MG63 (cell line): ENCODE measurements at places on chromosomes 4 and X. TPM values are rescaled to one million over a fixed set of nuclear protein-coding genes. Genes with fewer than 3 reads are reported as not detected.

HPF1 gene
- 23.9 and 81.4 TPM in 2 replicates for total RNA-seq

MGARP gene
- total RNA-seq, result 105 and 125 TPM in 2 replicates

STARD8 gene
- total RNA-seq, result 1.4 and 2.8 TPM in 2 replicates

NDNF gene
- total RNA-seq, result not detected in 2 replicates

IQCM gene
- total RNA-seq, result not detected in 2 replicates

MSX1 gene
- total RNA-seq, result 7.8 and 12.0 TPM in 2 replicates

EFNB1 gene
- total RNA-seq, result 19.1 and 49.6 TPM in 2 replicates

CXCL5 gene
- 0.23 TPM in 1 of 2 replicates, not detected in the other for total RNA-seq

EPGN gene
- total RNA-seq, result not detected in 2 replicates

STS gene
- total RNA-seq, result 0.72 and 1.2 TPM in 2 replicates

MID1 gene
- 5.2 and 7.0 TPM in 2 replicates for total RNA-seq

AMBN gene
- total RNA-seq, result not detected in 2 replicates

RENBP gene
- not detected in 2 replicates for total RNA-seq

RS1 gene
- not detected in 2 replicates for total RNA-seq

GPR50 gene
- total RNA-seq, result not detected in 2 replicates

CACNA1F gene
- total RNA-seq, result not detected in 2 replicates

GASK1B gene
- 2.0 and 4.1 TPM in 2 replicates for total RNA-seq

CORIN gene
- not detected in 2 replicates for total RNA-seq

CLGN gene
- 4.3 and 18.1 TPM in 2 replicates for total RNA-seq

GPR119 gene
- total RNA-seq, result not detected in 2 replicates

ASB12 gene
- total RNA-seq, result not detected in 2 replicates

IGFBP7 gene
- total RNA-seq, result 332 and 410 TPM in 2 replicates

GK gene
- 4.1 and 5.5 TPM in 2 replicates for total RNA-seq

PRMT9 gene
- total RNA-seq, result 3.1 and 3.9 TPM in 2 replicates

PABPC1L2A gene
- total RNA-seq, result not detected in 2 replicates

CD40LG gene
- not detected in 2 replicates for total RNA-seq

RASL11B gene
- 1.2 TPM in 1 of 2 replicates, not detected in the other for total RNA-seq

AFF2 gene
- not detected in 2 replicates for total RNA-seq

TRPC5OS gene
- not detected in 2 replicates for total RNA-seq

PAQR3 gene
- 3.4 and 5.6 TPM in 2 replicates for total RNA-seq

MXRA5 gene
- not detected in 2 replicates for total RNA-seq

BMPR1B gene
- total RNA-seq, result not detected in 2 replicates

ATP1B4 gene
- not detected in 2 replicates for total RNA-seq

HCCS gene
- 112 and 116 TPM in 2 replicates for total RNA-seq

MAB21L2 gene
- total RNA-seq, result 0.07 TPM in 1 of 2 replicates, not detected in the other

SLC7A11 gene
- total RNA-seq, result 7.3 and 10.3 TPM in 2 replicates

RPL10 gene
- total RNA-seq, result 2,393 and 3,736 TPM in 2 replicates

ABLIM2 gene
- total RNA-seq, result 1.1 and 1.2 TPM in 2 replicates

NXF2 gene
- not detected in 2 replicates for total RNA-seq

ASB9 gene
- not detected in 2 replicates for total RNA-seq

TRIM60 gene
- total RNA-seq, result not detected in 2 replicates

F8A3 gene
- total RNA-seq, result 3.1 TPM in 1 of 2 replicates, not detected in the other

FAM184B gene
- total RNA-seq, result 0.10 TPM in 1 of 2 replicates, not detected in the other

FATE1 gene
- not detected in 2 replicates for total RNA-seq

PAGE1 gene
- not detected in 2 replicates for total RNA-seq
